ENCODE measurements at places on chromosomes 1 and 21.

DNA sequence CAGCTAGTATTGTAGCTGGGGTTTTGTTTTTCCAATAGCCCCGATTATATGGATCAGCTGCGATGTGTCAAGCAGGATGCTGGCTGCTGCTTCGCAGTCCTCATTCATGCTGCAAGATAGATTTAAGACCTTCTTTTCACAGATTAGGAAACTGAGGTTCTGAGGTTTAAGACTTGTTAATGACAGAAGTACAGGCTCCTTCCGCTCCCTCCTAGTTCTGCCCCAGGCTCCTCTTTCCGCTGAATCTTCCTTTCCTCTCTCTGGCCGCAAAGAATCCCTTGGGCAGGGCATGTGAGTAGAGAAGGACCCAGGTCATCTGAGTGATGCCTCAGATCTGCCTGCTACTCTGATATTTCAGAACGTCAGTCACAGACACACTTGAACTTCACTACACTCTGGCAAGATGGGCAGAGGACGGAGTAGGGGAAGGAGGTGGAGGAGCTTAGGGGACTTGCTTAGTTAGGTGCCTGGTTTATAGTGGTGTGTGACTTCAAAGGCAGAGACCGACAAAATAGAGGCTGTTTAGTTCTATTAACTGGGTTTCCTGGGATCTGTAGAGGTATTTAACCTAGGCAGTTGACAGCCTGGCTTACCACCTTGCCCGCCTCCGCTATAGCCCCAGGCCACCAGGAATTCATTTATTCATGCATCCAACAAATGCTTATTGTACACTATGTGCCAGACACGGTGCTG is 4.2 kb downstream of the IGSF21 start:
- no peak for DNase-seq

DNA sequence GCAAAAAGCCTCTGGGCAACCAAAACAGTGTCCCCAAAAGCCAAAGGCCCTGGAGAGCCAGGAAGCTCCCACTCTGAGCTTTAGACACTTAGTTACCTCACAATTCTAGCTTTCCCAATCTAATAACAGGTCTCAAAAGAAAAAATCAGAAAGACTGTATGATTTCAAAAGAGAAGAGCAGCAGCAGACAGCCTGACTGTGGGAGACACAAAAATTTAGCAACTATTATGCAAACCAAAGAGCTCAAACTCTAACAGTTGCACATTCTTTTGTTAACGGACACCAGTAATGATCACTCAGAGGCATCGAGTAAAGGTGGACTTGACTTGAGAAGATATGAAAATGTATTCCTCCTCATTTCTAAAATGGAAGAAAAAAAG is 160.1 kb downstream of the SLC45A1 start:
- no peak for DNase-seq

DNA sequence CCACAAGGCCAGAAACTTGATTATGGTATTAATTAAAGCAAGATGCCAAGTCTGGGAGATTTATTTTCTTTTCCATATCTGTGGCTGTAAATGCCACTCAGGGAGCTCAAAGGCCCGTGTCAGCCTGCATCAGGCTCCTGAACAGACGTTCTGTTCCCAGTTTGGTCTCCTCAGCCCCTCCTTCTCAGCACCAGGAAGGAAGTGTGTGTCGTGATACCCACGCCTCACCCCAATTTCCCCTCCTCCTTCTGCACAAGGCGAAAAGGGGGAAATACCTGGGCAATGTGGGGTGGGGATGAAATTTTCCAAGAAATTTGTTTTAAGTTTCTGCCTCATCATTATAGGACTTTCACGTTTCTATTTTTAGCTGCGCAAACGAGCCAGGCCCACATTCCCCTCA is 112.0 kb downstream of the SYF2 start:
- DNase-seq: no peak

- DNase-seq: no peak
These were observed 115.8 kb downstream of the DUSP10 start for GRCh38 chr1:221626041-221626440.
